NCI-H510A (cell line): ENCODE measurements at places on chromosomes 2 and 18.

GRCh38 chr2:150259746-150260145, 227.7 kb downstream of the RND3 start:
- DNase-seq, result no peak

GRCh38 chr2:14706201-14706600, 73.7 kb downstream of the LRATD1 start:
- DNase-seq, result no peak

DNA sequence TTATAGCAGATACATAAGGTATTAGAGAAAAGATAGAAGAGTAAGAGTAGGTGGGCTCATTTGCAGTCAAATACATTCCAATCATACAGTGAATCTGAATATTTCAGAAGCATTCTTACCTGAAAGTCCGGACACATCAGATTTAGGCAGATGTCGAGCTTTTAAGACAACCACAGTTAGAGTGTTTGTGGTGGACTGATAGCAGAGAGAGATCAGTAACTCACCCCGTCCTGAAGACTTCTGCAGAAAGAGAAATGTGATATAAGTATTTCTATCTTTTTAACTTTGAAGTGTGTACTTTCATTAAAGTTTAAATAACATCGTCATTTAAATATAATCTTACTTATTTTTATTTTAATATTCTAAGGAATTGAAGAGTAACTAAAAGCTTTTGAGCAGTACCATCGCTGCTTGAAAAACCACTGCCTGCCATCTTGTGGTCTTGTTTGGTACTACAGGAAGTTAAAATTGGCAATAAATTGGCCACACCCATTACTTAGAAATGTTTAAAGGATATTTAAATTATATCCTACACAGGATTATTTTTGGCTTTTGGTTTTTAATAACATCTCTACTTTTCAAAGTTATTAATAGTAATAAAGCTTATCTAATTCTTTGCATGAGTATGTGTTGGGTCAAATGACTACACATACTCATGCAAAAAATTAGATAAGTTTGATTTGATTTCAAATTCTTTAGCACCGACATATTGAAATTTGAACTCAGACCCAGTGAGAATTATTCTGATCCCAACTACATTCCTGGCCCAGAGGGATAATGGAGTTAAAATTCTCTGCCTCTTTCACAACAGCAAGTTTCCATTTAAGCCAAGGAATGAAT, 5.5 kb downstream of the SYT4 start:
- DNase-seq, result no peak

DNA sequence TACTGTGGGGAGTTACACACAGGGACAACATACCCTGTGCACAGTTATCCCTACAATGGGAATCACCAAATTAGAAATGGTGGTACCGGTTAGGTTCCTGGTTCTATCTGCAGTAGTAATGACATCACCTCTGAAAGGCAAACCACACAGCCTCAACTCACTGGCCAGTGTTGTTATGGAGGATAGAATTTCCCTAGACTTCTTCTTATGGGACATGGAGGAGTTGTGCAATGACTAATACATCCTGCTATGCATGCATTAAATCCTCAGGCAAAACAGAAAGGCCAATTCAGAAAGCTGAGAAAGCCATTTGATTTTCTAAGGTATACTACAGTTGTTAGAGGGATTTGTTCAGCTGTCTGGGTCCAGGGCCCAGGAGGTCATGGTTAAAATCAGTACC, 439.3 kb downstream of the TMX3 start:
- DNase-seq, result no peak

- DNase-seq, result no peak
Measured at GRCh38 chr18:22742409-22742808, 190.7 kb upstream of the RBBP8 start.

- no peak for DNase-seq
Measured at GRCh38 chr18:45161850-45162249, 453.4 kb upstream of the SLC14A2 start.

GRCh38 chr2:203733684-203734083, 27.2 kb downstream of the CD28 start:
- DNase-seq, result no peak

GRCh38 chr2:46329803-46330775, 32.9 kb downstream of the EPAS1 start:
- no peak for DNase-seq

DNA sequence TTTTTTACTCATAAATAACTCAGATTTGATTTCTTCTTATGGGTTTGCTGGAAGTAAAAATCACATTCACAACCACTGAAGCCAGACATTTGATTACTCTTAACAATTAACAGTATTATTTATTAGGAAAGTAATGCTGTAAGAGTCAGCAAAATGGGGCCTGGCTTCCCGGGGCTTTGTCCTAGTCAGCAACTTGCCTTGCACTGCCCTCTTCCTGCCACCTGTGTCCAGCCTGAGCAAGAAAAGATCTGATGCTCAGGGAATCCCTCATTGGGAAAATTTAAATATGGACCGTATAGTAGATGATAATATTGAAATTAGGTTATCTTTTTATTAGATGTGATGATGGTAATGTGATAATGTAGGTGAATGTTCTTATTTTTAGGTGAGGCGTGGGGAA, 30.8 kb upstream of the ACYP2 start:
- DNase-seq, result no peak
